ENCODE measurements at places on chromosomes 1 and 21.

GRCh38 chr1:170044187-170044586 lies 30.3 kb downstream of the KIFAP3 start:
- no peak for DNase-seq

DNA sequence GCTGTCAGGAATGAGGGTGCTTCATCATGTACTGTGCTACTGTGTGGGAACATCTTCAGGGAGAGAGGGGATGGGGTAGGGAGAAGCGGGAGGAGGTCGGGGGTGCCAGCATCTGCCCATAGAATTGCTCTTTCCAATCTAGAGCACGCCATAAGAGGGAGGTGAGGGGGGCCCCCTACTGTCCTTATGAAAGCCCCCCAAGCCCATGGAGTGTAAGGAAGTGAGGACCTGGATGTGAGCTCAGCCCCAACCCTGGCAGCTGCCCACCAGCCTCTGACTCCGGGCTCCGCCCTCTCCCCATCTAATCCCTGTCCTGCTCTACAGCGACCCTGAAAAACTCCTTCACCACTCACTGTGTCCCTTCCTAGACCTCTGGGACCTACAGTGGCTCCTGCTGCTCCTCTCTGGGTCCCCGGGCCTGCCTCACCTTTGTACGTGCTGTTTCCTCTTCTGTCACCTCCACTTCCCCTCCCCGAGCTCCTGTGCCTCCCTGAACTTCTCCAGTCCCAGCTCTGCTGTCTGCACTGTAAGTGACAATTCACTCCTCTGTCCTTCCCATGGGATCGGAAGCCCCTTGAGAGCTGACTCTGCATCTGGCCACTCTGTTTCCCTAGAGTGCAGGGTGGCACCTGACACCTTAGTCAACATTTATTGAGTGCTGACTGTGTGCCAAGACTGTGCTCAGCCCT lies 269.4 kb downstream of the PTPRU start:
- DNase-seq = no peak

DNA sequence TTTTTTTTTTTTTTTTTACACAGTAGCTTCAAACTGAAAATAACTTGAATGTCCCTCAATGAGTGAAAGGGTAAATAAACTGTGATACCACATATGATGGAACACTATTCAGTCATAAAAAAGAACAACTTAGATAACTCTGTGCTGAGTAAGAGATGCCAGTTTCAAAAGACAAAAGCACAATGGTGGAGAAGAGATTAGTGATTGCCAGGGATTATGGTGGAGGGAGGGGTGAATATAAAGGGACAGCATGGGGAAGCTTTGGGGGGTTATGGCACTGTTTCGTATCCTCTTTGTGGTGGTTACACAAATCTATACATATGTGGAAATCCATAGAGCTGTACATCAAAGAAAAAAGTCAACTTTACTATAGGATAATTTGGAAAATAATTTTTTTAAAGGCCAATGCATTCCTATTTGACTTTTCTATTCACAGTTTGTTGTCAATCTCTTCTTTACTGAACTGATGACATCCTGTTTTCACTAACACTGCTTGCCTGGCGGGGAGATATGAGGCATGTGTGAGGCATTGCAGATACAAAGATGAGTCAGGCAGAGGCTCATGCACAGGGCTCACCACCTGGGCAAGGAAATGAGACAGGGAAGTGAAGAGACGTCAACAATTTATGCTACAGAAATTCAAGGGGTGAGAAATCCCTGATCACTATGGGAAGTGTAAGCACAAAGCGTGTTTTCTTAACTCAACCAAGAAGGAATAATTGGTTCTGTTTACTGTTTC lies 302.7 kb downstream of the DUSP10 start:
- no peak for DNase-seq

DNA sequence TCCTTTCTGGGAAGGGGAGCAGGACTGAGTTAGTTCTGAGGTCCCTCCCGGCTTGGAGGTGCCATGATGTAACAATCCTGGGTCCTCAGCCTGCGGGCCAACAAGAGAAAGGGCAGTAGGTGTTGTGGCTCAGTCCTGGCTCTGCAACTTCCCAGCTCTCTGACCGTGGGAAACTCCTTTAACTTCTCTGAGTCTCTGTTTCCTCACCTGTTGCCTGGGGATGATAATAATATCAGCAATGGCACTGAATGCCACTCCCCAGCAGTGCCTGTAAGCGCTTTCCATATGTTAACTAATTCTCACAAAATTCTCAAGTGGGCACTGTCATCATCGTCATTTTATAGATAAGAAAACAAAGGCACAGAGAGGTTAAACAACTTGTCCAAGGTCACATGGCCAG lies 2.3 kb downstream of the PADI3 start:
- DNase-seq = no peak

- no peak for DNase-seq
Observed at GRCh38 chr1:109188781-109189180, 24.9 kb upstream of the SARS1 start.

DNA sequence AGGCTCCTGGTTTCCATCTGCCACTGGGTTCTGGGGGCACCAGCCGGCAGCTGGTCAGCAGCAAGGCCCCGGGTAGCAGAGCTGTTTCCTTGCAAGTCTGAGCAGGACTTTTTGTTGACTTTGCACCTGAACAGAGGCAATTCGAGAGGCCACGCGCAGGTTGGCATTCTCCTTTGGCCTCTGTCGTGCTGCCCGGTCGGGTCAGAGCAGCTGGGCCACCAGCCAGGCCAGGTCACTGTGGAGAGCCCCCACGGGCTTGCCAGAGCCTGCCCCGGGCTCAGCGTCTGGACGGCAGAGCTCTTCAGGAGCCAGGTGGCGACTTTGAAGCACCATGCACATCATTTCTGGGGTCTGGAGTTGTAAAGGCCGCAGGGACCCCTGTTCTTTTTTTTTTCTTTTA lies 28.4 kb upstream of the TMEM52 start:
- no peak for DNase-seq

GRCh38 chr1:217090060-217090911 lies 367.1 kb upstream of the ESRRG start:
- DNase-seq = no peak

GRCh38 chr1:15825800-15826199 lies 18.4 kb upstream of the UQCRHL start:
- no peak for DNase-seq

GRCh38 chr1:46221749-46222148 lies 18.6 kb downstream of the LURAP1 start:
- no peak for DNase-seq

GRCh38 chr1:164051782-164052181 lies 507.2 kb upstream of the PBX1 start:
- DNase-seq = no peak

GRCh38 chr1:201713086-201713810 lies 115.7 kb upstream of the IPO9 start:
- DNase-seq = no peak

GRCh38 chr21:32352526-32352925 lies 40.3 kb downstream of the URB1 start:
- DNase-seq = no peak

DNA sequence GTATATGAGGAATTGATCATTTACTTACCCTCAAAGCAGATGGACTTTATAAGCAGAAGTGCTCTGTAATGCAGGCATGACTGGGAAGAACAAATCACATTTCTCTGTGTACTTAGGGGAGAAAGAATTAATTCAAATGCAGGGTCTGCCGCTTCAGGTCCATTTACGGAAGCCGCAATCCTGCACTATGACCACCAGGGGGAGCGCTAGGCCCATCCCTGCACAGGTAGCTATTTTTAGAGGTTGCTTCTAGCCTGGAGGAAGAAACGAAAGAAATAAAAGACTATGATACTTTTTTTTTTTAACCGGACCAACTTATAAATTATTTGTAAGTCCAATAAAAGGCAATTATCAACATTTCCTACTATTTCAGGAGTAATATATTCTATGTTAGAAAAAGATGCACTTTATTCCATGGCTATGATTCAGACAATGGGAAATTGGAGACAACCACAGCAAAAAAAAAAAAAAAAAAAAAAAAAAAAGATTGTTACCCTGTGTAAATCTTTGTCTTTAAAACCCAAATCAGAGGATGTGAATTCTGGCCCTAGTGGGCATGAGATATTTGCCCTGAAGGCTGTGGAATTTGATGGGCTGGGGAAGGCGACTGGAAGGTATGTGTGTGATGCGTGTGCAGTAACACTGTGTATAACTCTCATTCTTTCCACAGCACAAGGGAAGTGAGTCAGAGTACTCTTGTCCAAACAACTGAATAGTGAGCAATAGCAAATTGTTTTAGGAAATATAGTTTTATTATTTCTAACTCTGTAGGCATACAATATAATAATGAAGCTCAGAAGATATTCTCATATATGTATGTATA lies 12.9 kb upstream of the FYB2 start:
- peak; percentile 73 for DNase-seq

DNA sequence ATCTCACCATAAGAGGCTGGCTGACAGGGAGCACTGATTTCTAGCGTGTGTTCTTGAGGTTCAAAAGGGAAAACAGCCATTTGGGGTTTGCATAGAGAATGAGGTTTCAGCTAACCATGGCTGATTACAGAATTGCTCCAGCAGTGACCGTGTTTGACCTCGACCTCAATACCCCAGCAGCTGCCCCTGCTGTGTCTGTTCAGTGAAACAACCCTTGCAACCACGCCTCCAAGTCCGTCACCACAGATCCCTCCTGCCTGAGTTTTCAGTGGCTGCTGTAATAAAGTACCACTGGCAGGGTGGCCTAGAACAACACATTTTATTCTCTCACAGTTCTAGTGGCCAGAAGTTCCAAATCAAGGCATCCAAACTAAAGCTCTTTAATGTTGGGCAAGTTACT lies 147.7 kb downstream of the HUNK start:
- DNase-seq = no peak

DNA sequence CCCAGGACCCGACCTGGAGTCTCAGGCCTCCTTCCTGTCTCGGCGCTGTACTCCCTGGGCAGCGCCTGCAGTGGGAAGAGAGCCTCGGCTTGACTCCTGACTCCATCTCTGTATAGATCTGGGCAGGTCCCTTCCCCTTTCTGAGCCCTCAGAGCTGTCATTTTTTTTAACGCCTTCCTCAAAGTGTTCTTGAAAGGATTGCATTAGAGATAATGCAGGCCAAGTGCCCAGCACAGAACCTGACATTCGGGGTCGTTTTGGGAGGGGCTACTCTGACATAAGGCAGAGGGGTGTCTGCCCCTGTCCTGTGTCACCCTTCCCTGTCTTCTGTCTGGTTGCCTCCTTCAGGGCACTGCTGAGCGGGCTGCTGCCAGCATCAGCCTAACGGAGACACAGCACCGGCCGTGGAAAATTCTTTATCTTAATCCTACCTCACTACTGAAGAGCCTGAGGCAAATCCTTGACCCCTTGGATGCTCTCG lies 271.6 kb downstream of the TRABD2B start:
- no peak for DNase-seq

DNA sequence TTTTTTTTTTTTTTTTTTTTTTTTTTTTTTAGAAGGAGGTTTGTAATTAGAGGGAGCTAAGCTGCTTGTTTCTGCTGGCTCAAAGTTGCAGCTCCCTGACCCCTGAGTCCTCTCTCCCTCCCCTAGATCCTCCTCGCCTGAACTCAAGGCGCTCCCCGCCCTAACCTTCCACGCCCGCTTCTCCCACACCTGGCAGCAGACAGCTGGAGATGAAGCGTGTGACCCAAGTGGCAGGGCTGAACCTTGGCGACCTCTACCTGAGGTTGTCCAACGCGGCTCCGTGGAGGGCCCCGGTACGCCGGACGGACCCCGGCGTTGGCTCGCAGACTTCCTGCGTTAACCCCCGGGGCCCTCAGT lies 795 bp downstream of the NGF start:
- DNase-seq = no peak

DNA sequence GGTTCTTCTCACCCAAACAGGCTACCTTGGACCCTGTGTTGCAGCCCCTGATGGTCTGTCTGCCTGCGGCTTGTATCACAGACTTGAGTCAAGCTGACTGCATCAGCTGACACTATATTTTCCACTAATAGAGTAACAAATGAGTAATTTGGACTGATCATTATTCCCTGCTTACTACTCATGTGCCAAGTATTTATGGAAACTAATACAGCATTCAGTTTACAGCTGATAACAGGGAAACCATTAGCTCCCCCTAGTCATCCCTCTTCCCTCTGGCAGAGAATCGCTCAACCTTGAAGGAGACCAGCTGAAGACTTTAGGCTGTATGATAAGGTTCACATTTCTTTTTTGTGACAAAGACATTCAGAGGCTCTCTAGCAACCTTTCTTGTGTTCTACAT lies 116.6 kb upstream of the SYT6 start:
- no peak for DNase-seq

DNA sequence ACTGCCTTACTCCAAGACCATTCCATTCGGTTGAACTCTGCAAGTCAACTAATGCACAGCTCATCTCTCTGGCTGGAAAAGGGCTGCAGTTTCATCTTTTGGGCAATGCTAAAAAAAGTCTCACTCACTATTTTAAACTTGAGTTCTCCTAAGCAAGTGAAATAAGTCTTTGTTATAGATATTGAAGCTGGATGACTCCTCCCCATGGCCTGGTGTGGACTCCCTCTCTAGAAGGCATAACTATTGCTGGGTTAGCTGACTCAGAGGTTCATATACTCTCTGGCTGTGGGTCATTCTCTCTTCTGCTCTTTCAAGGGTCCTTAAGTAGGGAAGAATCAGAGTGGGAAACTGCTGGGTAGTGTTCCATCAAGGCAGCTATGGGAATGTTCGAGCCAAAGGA lies 88.0 kb downstream of the XCL2 start:
- no peak for DNase-seq

DNA sequence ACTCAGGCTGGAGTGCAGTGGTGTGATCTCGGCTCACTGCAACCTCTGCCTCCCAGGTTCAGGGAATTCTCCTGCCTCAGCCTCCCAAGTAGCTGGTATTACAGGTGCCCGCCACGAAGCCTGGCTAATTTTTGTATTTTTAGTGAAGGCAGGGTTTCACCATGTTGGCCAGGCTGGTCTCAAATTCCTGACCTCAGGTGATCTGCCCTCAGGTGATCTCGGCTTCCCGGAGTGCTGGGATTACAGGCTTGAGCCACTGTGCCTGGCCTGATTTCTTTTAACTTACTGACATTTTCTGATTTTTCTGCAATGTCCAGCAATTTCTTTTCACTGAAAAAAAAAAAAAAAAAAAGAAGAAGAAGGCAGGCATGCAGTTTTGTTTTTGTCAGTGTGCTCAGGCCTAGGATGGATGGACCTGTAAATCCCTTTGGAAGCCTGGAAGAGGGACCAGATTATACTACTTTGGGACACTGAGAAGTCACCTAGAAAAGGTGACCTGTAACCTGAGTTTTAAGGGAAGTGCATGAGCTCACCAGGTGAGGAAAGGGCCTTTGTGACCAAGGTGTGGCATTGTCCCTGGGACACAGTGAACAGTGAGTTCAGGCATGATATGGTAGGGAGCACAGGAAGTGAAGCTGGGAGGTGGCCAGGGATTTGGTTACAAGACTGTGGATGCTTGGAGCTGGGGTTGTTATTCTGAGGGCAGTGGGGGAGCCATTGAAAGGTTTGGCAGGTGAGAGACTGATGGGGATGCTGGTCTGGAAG lies 2.7 kb upstream of the TMEM61 start:
- no peak for DNase-seq

DNA sequence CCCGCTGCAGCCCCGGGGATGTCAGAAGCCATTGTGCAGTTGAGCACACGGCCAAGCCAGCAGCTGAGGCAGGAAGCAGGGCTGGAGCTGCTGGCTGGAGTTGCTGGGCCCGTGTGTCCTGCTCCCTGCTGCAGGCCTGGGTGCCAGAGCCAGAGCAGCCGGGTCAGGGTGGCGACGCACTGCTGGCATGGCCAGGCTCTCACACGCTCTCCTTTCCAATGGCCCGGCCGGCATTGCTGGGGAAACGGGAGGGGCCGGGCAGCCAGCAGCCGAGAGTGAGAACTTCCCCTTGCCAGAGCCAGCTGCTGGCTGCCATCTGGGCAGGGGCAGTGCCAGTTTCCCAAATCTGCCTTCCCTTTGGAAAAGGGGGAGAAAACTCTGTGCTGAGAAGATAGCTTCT lies 82.4 kb upstream of the PROX1 start:
- DNase-seq = no peak

Data from hematopoietic multipotent progenitor cell treated with erythropoietin and hydrocortisone succinate and interleukin-3 and kit ligand, for 8 days (in vitro differentiated cells).